AML-193 (cell line): ENCODE measurements at places on chromosomes 7 and 10.

GRCh38 chr7:81447351-81447952 lies 322.4 kb downstream of the HGF start:
- peak; percentile 7 for DNase-seq

GRCh38 chr10:54906940-54907339 lies 105.9 kb upstream of the PCDH15 start:
- DNase-seq, result no peak

- DNase-seq, result no peak
Observed at GRCh38 chr10:119383174-119383856, 159.2 kb downstream of the RGS10 start.

GRCh38 chr10:50395271-50395670 lies 144.0 kb upstream of the ASAH2 start:
- peak; percentile 85 for DNase-seq

DNA sequence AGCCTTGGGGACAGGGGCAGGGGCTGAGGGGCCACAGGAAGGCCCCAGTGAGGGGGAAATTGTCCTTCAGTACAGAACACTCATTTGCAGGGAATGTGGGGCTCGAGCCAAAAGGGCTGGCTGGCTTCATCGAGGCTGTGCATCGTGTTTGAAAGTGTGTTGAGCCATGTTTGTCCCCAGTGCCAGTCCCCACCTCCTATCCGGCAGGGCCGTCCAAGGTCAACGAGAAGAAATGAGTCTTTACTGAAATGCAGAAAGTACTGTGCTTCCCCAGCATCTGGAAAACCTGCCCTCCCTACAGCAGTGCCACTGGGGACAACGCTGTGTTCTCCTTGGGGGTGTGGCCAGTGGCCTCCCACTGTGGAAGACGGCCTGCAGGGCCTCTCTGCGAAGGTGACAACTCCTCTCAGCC lies 214.1 kb downstream of the KLF6 start:
- DNase-seq, result no peak

DNA sequence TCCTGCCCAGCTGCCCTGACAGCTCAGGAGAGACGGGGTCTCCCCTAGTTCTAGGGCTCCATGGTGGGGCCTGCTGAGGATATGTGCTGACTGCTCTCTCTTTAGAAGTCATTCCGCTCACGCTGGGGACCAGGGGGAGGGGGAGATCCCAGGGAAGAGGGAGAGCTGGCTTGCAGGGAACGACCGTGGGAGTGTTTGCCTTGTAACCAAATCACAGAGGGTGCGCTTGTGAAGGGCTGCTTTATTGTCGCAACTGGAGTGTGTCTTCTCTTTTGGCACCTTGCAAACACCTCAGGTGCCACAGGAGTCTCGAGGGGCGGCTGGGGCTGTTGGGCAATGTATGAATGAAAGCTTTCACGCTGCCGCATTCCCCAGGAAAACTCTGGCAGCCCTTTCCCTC lies 531.3 kb upstream of the MKI67 start:
- no peak for DNase-seq

GRCh38 chr7:154738216-154738615 lies 264.7 kb downstream of the PAXIP1 start:
- DNase-seq, result no peak

DNA sequence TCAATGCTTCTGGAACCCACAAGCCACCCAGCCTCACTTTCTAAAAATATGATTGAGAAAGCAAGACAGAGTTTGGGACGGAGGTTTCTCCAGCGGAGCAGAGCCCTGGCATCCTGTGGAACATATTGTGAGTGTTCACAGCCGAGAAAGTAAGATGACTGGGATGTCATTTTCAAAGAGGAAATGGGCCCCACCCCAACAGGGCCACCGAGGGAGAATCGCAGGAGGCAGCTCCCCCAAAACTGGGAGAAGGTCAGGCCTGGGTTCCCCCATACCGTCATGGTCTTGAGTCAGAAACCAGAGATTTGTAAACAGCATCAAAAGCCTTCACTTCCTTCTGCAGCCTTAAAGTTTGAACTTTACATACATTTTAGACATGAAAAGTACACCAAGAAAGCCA lies 560.0 kb downstream of the PTPRN2 start:
- DNase-seq, result no peak

- no peak for DNase-seq
Observed at GRCh38 chr7:117605712-117606111, 125.9 kb downstream of the CFTR start.

DNA sequence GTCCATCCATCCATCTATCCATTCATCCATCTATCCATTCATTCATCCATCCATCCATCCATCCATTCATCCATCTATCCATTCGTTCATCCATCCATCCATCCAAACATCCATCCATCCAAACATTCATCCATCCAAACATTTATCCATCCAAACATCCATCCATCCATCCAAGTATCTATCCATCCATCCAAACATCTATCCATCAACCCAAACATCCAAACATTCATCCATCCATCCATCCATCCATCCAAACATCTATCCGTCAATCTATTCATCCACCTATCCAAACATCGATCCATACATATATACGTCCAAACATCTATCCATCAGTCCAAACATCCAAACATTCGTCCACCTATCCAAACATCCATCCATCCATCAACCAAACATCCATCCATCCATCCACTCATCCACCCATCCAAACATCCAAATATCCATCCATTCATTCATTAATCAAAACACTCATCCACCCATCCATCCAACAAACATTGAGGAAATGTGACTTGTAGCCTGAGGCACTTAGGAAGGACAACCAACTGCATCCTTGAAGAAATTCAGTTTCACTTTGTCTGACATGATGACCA lies 28.8 kb upstream of the MYH16 start:
- no peak for DNase-seq

DNA sequence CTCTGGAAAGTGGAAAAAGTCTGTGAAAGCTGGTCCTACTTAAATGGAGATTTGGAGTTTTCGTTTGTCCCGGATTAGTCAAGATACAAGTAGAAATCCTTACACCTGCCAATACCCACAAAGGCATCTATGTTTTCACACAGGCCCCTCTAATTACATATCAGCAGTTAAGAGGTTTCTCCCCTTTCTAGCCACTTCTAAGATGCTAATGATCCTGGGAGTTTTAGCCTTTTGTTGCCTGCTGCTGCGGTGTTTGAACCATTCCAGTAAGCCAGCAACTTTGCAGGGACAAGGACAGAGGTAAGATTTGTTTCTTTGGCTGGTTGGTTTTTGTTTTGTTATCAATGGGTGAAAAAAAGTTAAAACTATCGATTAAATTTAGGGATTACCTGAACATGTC lies 5.8 kb upstream of the C1QL3 start:
- no peak for DNase-seq

GRCh38 chr7:107939573-107940489 lies 48.8 kb downstream of the DLD start:
- no peak for DNase-seq

- no peak for DNase-seq
Observed at GRCh38 chr10:130741901-130742855, 569.3 kb downstream of the TCERG1L start.

- DNase-seq, result no peak
Observed at GRCh38 chr7:116797612-116798011, 64.8 kb upstream of the CAPZA2 start.

DNA sequence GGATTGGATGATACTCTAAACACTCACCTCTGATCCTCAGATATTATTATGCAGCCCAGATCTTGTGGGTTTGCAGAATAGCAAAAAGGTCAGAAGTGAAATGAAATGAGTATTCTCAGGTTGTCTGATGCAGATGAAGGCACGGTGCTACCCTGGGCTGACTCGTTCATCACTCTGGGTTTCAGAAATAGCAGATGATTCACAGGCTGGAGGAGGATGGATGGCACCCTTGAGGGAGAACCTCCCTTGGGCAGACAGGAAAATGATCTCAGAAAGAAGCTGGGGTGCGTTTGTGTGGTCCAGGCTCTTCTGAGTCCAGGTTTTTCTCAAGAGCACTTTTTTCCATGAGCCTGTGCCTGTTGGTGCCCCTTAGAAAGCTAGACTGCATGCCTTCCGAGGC lies 515.8 kb upstream of the MKI67 start:
- DNase-seq, result no peak

DNA sequence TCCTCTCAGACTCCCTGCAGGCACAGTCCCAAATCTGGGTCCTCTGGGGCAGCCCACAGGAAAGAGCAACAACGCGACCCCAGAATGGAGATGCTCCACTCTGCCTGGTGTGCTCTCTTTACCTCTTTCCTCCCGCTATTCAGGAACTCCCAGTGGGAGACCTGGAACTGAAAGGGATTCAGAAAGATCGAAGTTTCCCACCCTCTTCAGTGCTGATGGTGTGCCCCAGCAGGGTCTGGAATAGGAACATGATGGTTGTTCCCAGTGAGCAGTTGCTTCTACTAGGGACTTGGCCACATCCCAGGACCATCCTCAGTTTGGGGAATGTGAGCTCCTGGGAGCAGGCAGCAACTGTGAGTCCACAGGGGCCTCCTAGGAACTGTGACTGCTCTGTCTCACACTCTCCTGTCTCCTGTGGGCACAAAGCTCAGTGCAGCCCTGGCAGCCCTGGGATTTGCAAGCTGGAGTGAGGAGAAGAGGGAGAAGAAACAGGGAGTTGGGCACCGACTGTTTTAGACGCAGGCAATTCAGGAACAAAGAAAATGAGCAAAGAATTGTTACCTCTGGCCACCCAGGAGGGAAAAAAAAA lies 17.9 kb downstream of the OR6V1 start:
- no peak for DNase-seq

- no peak for DNase-seq
Observed at GRCh38 chr7:142787034-142787768, 16.4 kb downstream of the PRSS2 start.

- DNase-seq, result no peak
Observed at GRCh38 chr7:8305625-8306388, 43.8 kb upstream of the ICA1 start.

- DNase-seq, result no peak
Observed at GRCh38 chr7:140624392-140625191, 16.0 kb downstream of the DENND2A start.

DNA sequence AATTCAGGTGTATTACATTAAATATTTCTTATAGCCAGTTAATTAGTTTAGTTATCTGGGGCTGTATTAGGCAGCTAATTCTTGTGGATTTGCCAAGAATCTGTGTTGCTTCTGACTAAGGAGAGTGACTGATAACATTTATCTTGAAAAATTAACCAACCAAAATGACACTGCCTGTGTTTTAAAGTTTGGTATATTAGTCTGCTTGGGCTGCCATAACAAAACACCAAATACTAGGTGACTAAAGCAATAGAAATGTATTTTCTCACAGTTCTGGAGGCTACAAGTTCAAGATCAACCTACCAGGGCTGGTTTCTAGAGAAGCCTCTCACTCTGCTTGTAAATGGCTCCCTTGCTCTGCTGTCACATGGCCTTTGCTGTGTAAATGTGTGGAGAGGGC lies 12.9 kb downstream of the EXOC4 start:
- no peak for DNase-seq

DNA sequence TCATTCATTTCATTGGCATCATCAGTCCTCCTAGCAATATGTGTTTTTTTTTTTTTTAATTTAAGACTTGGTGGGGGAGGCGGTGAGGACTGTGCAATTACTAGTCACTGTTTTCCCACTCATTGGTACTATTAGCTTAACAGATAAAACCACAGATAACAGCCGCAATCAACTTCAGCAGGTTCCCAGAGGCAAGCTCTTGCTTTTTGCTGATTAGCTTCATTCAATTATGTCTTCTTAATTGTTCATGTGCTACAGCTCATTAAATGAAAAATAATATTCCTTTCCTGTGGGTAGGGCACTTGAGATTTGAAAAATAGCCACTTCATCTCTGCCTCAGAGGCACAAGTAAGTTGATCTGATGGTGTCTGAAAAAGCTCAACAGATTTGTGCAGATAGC lies 215.5 kb downstream of the PCDH15 start:
- DNase-seq, result no peak

DNA sequence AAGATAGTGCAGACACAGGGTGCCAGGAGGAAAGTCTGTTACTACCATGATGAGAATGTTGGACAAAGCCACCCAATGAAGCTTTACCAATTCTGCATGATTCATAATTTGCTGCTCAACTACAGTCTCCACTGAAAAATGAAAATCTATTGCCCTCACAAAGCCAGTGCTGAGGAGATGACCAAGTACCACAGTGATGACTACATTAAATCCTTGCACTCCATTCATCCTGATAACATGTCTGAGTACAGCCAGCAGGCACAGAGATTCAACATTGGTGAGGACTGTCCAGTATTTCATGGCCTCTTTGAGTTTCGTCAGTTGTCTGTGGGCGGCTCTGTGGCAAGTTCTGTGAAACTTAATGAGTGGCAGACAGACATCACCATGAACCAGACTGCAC lies 144.0 kb downstream of the PLCE1 start:
- no peak for DNase-seq

- DNase-seq, result no peak
Observed at GRCh38 chr7:2124604-2125345, 108.0 kb downstream of the MAD1L1 start.

DNA sequence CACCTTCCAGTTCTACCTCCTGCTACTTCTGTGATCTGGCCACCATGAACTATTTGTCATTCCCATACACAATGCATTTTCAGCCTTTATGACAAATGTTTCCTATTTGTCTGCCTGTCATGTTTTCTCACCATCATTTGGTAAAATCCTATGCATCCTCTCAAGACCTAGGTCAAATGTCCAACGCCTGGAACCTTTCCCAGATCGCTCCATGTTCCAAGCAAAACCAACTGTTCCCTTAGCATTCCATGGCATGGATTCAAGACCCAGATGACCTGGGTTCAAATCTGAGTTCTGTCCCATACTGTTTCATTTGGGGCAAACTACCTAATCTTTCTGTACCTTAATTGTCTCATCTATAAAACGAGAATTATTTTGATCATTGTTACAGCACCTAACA lies 98.9 kb downstream of the USP6NL start:
- DNase-seq, result no peak

GRCh38 chr10:88417387-88418030 lies 165.6 kb downstream of the RNLS start:
- DNase-seq, result no peak

DNA sequence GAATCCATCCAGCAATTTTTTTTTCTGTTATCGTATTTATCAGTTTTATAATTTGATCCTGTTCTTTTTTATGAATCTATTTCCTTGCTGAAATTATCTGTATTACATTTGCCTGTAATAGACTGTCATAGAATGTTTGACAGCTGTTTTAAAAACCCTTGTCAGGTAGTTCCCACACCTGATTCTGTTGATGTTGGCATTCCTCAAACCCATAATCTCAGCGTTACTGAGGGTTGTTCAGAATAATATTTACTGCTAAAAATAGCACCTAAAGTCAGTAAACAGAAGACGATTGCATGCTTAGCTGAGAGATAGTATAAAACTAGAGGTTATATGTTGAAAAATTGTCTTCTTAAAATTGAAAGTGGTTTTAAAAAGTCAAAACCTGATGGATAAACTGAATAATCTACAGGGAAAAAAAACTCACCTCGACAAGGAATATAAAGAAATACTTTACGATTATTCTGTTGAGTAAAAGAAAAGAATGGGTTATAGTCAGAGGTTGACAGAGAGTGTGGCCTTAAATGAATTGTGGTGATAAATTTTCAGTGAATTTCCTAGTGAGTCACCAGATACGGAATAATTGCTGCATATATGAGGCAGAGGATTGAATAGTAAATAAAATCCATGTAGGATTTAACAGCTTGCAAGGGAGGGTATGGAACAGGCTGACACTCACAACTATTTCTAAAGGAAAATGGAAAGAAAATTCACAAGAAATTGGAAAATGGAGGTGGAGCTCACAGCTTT lies 824.1 kb upstream of the IGFBP3 start:
- DNase-seq, result no peak

GRCh38 chr10:13001041-13001886 lies at the start of gene CCDC3:
TSS of gene CCDC3 (minus strand) at chr10:13001713. CDS start at chr10:13001570, 143 bp downstream.
- DNase-seq, result no peak

GRCh38 chr7:82816272-82816671 lies 346.4 kb downstream of the PCLO start:
- no peak for DNase-seq
